ENCODE measurements at places on chromosomes 2 and 18.

- DNase-seq = no peak
Measured at GRCh38 chr2:100275200-100275589, 47.1 kb downstream of the LONRF2 start.

GRCh38 chr2:25420820-25421237 lies 79.1 kb upstream of the DNMT3A start:
- DNase-seq = no peak

DNA sequence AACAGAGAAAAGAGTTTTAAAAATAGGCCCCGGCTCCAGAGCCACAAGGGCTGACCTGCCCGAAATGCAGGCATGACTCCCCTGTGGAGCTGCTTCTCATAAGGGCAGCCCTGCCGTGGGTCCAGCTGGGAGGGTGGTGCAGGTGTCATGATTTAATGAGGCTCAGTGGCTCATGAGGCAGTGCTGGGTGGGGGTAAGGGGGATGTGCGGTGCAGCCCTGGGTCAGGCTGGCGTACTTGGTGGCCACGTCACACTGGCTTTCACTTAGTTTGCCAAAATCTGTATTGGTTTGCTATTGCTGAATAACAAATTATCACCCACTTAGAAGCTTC lies 33.6 kb downstream of the HJURP start:
- no peak for DNase-seq

DNA sequence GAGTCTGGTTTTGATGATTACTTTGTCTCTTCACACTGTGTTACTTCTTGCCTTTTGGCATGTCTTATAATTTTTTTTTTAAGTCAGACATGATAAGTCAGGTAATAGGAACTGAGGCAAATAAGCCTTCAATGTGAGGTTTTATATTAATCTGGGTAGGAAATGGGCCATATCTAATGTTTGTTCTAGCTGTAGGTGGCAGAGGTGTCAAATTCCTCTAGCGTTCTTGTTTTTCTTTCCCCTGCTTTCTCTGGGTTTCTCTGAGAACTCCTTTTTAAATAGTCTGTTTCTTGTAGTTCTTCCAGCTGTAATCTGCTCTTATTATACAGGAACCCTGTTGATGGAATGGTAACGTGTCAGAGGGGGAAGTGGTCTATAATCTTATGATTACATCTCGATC lies 5.7 kb downstream of the SP140 start:
- DNase-seq = no peak

- DNase-seq = no peak
Measured at GRCh38 chr2:219477815-219478214, 20.9 kb upstream of the GMPPA start.

DNA sequence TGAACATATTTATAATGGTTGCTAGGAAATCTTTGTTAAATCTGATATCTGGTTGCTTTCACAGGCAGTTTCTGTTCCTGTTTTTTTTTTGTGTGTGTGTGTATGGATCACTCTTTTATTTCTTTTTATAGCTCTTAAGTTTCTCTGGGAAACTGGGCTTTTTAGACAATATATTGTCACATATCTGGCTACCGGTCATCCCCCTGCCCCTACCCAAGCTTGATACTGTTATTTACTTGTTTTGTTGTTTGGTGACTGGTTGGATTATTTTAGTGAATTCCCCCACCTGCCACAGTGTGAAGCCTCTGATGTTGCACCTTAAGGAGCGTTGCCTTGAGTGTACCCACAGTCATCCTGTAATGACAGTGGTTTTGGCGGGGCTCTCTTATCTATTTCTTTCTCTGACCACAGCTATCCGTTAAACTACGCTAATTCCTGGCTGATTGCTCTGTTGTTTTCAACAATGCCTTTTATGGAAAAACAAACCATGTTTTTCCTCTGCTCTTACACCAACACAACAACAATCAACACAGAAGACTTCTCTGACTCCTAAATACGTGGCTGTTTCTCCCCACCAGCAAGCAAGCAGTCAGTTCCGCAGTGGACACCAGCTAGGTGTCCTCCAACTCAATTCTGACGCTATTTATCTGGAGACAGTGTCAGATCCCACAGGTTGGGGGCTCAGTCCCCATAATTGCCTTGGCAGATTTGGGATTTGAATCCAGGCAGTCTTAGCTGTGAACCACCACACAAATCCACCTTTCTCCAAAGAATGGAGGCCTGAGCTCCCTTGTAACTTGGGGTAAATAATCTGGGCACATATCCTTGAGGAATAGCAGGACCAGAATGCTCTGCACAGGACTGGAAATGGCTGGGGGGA lies 10.9 kb downstream of the GNLY start:
- DNase-seq = no peak

- DNase-seq = no peak
Measured at GRCh38 chr2:113203217-113203530, 29.4 kb downstream of the PSD4 start.

- no peak for DNase-seq
Measured at GRCh38 chr2:44850016-44850415, 91.5 kb upstream of the SIX3 start.

- no peak for DNase-seq
Measured at GRCh38 chr2:112001942-112002341, 53.1 kb upstream of the TMEM87B start.

GRCh38 chr18:13643261-13643751 lies 83.1 kb downstream of the FAM210A start:
- DNase-seq = no peak

- no peak for DNase-seq
Measured at GRCh38 chr18:70190529-70190928, 15.0 kb downstream of the RTTN start.
